ENCODE measurements at places on chromosomes 6 and 20. TPM values are rescaled to one million over a fixed set of nuclear protein-coding genes. Genes with fewer than 3 reads are reported as not detected.

DNA sequence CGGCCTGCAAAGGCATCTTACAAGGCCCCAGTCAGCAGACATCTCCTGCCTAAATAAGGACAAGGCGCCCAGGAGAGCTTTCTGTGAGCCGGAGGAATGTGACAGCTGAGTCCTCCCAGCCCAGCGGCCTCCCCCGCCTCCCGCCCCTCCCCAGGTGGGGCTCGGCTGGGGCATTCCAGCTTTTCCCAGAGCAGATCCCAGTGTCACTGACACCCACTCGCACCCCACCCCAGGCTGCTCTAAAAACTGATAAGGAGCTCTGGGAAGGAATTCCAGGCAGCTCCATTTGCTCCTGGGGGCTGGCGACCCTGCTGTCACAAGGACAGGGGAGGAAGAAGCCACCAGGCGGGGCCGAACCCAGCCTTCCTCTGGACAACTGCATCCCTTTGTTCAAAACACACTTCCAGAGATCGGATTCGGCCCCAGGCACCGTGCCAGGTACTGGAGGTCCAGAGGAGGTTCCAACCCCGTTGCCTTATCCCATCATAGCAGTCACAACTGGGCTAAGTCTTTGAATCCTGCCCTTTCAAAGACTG lies 49.7 kb downstream of the JPH2 start:
- peak; percentile 94 for DNase-seq

DNA sequence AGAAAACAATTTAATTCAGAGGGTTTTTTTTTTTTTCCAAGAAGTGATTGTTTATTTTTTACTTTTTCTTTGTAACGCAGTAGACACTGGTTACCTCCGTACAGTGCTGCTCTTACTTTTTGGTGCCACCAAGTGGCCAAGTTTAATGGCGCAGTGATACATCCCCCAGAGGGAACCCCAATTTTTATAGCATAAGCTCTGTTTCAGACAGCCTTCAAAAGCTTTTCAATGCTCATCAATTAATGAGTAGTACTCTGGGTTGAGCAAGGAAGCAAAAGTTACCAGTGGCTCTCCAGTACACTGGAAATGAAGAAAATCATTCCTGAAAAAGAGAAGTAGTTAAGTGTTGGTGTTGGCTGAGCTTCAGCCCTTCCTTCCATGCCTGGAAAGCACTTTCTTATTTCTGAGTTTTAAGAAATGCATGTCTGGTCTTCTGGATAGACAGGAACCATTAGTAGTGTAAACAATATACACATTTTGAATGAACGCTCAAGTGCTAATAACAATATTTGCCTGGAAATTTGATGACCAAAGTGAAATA lies 129.1 kb upstream of the SMLR1 start:
- DNase-seq, result peak; percentile 79

DNA sequence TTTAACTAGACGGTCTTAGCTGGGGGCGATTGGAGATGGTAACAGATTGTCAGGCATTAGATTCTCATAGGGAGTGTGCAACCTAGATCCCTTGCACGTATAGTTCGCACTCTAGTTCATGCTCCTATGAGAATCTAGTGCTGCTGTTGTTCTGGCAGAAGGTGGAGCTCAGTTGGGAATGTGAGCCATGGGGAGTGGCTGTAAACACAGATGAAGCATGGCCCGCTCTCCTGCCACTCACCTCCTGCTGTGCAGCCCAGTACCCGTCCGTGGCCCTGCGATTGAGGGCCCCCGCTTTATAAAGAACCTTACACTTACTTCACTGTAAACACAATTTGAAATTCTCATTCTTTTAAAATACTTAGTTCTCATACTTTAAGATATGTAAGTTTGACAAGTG lies 339.4 kb downstream of the CDH26 start:
- DNase-seq, result no peak

GRCh38 chr20:57388953-57389694 lies 2.1 kb upstream of the RBM38 start:
- DNase-seq, result peak; percentile 82

DNA sequence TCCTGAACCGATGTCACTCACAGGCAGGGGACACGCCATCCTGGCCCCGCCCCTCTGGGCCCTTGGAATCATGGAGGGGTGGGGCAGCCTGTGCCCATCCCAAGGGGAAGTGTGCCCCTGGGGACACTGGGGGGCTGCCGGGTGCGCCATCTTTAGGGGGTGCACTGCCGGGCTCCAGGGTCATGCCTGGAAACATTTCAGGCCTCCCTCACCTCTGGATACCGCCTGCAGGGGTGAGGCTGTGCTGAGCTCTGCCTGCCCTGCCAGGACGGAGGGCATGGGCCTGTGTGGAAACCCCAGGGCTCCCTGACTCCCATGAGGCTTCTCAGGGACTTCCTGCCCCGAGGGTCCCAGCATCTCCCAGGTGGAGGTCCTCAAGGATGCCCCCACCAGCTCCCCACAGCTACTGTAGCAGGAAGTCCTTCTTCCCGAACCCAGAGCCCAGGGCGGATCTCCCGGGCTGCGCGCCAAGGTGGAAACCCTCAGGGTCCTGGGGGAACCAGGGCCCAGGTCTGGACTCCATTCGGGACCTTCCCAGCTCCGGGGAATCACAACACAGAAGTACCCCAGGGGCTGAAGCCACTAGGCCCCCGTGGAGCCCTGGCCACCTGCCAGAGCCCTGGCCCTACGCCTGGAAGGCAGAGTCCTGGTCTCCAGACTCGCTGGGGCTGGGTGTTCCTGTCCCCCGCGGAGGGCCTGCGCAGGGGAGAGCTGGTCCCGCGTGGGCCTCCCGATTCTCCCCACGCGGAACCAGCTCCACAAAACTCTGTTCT lies 15.6 kb downstream of the CHRNA4 start:
- no peak for DNase-seq

- no peak for DNase-seq
Measured at GRCh38 chr6:106765496-106765895, 136.1 kb downstream of the QRSL1 start.

GRCh38 chr6:136359851-136360250 lies 70.2 kb upstream of the BCLAF1 start:
- DNase-seq, result no peak

- no peak for DNase-seq
Measured at GRCh38 chr6:123806561-123806960, 2.9 kb downstream of the NKAIN2 start.

DNA sequence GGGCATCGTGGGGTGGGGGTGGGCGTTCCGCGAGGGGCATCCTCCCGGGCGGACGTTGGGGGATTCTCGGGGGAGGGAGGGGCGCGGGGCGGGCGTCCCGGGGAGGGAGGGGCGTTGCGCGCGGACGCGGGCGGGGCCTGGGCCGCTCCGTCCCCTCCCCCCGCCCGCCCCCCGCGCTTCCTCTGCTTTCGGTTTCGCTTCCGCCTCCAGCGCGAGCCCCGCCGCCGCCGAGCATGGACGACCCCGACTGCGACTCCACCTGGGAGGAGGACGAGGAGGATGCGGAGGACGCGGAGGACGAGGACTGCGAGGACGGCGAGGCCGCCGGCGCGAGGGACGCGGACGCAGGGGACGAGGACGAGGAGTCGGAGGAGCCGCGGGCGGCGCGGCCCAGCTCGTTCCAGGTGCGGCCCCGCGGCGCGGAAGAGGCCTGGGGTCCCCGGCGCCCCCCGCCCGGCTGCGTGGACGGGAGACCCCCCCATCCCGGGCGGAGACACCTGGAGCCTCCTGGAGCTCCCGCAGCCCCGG lies at the start of gene OGFR:
Gene OGFR, plus strand, starts transcription at position 209 of the 528 bp plus-strand sequence. Its CDS starts 25 bp downstream, at position 234.
- peak; percentile 83 for DNase-seq

GRCh38 chr6:11423072-11423471 lies 114.5 kb upstream of the TMEM170B start:
- DNase-seq, result no peak

DNA sequence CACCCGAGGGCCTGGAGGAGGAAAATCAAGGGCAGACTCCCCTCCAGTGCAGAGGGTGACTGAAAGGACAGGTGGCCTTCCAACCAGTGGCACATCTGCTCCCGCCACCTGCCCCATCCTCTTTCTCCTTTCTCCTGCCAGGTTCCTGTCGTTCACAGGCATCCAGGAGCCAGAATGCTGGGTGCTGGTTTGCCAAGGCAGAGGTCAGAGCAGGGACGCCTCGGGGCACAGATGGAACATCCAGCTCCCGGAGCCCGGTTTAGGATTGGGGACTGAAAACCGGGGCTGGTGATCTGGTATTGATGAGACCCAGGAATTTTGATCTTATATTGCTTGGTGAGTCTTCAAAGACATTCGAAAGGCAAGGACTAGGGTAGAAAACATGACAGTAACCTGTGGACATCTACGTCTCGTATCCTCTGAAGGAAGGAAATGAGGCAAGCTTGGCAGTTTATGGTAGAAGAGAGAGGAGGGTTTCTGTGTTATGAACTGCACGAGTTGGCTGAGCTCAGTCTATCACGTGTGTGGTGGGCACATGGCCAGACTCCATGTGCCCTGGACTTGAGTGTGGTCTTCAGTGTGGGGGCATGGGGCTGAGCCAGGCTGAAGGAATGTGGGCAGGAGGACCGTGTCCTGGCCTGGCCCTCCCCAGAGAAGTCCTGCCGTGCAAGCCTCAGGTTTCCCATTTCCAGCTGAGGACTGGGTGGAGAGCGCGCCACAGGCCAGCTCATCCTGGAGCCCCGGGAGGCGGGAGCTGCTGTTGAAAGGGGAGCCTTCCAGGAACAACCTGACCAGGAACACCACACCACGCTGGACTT lies 74.2 kb downstream of the IRF4 start:
- DNase-seq, result no peak

GRCh38 chr20:32157611-32158010 lies 48.1 kb downstream of the TM9SF4 start:
- no peak for DNase-seq

DNA sequence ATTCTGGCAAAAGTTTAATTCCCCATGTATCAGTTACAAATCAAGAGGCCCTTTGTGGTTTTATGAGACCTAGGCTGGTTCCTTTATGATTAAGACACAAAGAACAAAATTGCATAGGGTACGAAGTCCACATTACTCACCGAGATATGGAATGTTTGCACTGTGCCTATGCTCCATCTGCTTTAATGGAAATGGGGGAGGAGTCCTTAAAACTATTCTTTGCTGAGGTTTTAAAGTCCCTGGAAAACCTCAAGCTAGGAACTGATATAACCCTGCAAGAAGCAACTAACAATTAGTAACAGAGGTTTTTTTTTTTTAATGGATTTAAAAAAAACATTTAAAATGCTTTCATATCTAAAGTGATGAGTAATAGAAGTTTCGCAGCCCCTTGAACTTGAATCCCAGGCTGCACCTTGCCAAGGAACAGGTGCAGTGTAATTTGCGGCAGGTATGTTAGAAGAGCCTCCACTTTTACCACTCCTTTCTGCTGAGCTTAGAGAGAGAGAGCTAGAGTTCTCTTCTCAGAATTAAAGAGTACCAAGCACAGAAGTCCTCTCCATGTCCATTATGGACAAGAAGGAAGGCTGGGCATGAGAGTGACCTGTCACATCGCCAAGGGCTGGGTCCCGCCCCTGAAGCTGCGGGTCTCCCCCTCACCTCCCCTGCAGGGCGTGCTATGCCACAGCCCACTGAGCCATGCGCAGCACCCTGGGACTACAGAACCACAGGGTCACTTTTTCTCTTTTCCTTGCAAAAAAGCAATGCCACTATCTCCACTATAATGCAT lies 2.3 kb downstream of the SERPINB1 start:
- no peak for DNase-seq

DNA sequence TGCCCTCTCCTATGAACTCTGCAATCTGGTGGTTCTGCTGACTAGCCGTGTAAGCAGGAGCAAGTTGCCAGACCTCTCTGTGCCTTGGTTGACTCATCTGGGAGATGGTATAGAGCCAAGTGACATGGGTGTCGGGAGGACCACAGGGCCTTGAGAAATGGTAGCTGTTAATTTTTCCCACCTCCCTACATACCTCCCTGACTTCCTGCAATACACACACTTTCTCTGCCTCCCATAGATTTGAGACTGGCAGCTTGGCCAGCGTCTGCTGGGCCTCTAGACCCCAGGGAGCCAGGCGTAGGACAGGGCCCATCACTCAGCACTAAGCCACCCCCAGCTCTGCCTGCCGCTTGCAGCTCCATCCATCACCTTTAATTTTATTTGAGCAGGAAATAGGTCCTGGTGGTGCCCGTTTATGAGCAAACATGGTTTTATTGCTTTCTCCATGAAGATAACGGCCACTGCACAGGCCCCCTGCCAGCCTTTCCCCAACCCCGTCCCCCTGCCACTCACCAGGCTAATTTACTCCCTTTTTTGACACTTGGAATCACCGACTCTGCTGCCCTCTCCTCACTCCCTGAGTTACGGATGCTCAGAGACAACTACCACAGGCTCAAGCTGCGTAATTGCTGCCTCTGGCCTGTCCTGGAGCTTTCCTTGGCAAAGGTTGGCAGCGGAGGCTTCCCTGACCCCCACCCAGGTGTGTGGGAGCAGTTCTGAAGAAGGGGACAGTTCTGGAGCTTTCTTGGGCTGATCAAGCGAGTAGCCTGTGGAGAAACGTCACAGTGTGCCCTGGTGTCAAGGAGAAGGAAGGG lies 11.1 kb downstream of the GLP1R start:
- no peak for DNase-seq

- no peak for DNase-seq
Measured at GRCh38 chr20:17662333-17663039, 19.6 kb downstream of the RRBP1 start.

DNA sequence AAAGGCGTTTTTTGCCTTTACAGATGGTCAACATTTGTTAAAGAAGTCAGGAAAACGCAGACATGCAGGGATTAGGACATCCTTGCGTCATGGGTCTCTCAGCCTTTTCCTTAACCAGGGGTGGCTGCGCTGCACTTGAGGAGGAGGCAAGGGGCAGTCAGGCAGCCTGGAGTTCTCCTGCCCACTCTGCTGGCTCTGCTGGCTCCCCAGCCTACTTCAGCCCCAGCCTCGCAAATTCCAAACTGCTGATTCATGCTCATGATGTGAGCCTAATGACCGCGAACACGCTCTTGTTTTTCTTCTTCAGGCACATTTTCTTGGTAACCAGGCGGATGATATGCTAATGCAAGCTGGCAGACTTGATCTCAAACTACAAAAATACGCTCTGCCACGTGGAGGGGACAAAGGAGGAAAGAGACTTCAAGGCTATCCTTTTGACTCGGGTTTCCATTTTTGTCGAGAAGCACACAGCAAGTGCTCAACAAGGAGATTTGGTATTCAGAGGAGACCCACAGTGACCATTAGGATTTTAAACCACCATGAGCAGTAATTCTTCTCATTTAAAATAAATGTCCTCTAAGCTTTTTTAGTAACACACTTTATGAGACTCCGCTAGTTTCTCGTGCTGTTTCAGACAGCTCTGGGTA lies 290.3 kb upstream of the STXBP5 start:
- DNase-seq, result peak; percentile 93

- DNase-seq, result no peak
Measured at GRCh38 chr6:6148192-6148815, 141.6 kb upstream of the NRN1 start.

CDH4 gene
- total RNA-seq, result 5.8 TPM

MLIP gene
- not detected for total RNA-seq

TREML1 gene
- 0.31 TPM for total RNA-seq

WASF1 gene
- total RNA-seq, result 35.3 TPM

IL17A gene
- total RNA-seq, result not detected

CFB gene
- total RNA-seq, result not detected

KHDC1L gene
- total RNA-seq, result not detected

OPN5 gene
- total RNA-seq, result not detected

TCP11 gene
- total RNA-seq, result not detected

MYLK4 gene
- total RNA-seq, result 0.18 TPM

C4A gene
- total RNA-seq, result 4.5 TPM

RNF182 gene
- 3.6 TPM for total RNA-seq

THBS2 gene
- total RNA-seq, result 0.45 TPM

Data from endodermal cell (in vitro differentiated cells).